ENCODE measurements at places on chromosomes 6 and 20.

DNA sequence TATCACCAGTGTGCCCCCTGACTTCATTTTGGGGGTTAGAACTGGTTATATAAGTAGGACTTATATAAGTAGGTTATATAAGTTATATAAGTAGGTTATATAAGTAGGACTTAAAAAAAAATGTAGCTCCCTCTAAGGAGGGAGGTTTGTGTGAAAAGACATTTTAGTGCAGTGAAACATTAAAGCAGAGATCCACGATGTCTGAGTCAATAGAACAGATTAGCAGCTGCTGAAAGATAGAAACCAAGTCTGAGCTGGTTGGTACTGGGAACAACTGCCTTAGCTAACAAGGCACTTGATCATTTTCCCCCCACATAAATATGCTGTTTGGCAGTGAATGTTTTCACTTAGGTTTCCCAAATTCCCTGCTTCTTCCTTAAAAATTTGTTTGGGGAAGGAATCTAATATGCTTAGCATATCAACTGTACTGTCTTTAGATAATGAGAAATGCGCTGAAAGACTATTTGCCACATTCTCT lies 2.1 kb upstream of the RPS12 start:
- no peak overlapping the region for H3K4me3 ChIP-seq
- no peak for DNase-seq
- H3K27ac ChIP-seq = peak overlapping the region; percentile 99
- peaks cover 27% of the 10 kb centered on the region for H3K36me3 ChIP-seq

DNA sequence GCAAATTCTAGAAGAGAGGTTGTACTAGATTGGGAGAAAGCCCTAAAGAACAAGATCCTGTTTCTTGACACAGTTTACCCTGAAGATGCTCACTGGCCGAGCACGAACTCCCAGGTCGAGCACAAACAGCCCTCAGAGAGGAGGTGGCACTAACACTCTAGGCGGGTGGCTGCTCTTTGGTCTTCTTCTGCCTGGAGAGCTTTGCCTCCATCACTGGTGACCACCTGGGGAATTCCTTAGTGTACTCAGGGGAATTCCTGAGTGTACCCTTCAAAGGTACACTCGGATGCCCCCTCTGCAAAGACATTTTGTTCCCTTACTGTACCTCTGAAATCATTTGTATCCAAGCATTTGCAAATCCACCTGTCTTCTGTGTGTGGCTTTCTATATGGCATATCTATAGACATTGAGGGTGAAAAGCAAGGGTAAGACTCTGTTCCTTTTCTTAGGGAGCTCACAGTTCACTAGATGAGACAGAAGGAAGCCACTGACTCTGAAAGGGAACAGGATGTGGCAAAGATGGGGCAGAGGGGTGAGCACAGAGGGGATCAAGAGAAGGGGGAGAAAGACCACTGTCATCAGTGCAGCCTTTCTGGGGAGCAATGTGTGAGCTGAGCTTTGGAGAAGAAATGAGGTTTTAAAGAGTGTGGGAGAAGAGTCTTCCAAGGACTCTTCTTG lies 169.8 kb upstream of the PROKR2 start:
- H3K36me3 ChIP-seq = no peaks in the 10 kb centered on the region
- H3K4me3 ChIP-seq = no peak overlapping the region
- H3K4me1 ChIP-seq = no peaks in the 10 kb centered on the region
- peaks cover 23% of the 10 kb centered on the region for H3K27me3 ChIP-seq

DNA sequence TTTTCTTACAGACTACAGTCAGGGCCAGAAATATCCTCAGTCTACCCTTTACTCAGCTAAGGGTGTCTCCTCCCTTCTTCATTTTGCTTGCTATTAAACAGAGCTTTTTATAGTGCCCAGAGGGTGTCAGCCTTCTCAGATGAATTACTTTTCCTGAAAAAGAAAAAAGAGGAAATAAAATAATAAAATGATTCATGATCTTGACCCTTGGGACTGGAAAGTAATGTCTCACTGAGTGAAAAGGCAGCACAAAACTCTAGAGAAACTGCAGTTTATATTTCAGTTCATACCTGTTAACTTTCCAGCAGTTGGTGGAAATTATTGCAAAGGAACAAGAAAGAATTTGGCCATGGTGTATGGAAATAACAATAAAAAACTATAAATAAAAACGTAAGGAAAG lies 170.6 kb downstream of the IBTK start:
- no peaks in the 10 kb centered on the region for H3K36me3 ChIP-seq
- H3K27me3 ChIP-seq = no peaks in the 10 kb centered on the region
- no peak for DNase-seq
- H3K27ac ChIP-seq = no peak overlapping the region

- H3K4me3 ChIP-seq = no peak overlapping the region
- H3K36me3 ChIP-seq = no peaks in the 10 kb centered on the region
- H3K4me1 ChIP-seq = no peaks in the 10 kb centered on the region
- no peak overlapping the region for H3K27ac ChIP-seq
- H3K27me3 ChIP-seq = no peaks in the 10 kb centered on the region
Measured at GRCh38 chr6:14811775-14812428, 434.0 kb upstream of the JARID2 start.

DNA sequence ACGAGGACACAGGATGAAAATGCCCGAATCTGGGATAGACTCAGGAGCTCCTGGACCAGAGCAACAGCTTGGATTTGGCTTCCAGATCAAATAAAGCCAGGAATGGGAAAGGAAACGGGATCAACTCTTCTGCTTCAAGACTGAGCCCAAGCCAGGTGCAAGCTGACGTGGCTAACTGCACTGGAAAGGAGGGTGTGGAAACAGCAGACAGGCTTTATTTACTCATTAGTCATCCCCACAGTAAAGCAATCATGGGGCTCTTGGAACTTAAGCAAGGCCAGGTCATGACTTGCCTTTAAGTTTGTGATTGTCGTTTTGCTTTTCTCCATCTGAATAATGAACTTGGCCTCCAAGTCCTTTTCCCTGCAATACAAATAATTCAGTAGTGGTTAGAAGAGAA lies 45.2 kb downstream of the KIF16B start:
- no peak for DNase-seq
- no peaks in the 10 kb centered on the region for H3K36me3 ChIP-seq
- H3K27ac ChIP-seq = no peak overlapping the region
- H3K4me1 ChIP-seq = no peaks in the 10 kb centered on the region

DNA sequence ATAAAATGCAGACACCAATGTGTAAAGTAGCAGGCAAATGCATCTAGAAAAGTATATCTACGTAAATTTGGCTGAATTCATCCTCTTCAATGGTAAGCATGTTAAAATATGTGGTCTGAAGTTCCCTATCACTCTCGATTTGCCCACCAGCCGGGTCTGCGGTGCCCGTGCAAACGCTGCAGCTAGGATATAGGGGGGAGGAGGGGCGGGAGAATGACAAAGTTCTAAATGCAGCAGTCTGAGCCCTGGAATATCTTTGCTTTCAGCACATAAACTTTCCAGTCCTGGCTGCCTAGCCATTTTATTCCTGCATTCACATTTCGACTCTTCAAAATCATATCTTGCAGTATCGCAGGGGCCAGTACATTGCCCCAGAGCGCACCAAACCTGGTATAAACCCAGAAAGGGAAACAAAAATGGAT lies 708 bp downstream of the NRN1 start:
- no peaks in the 10 kb centered on the region for H3K4me1 ChIP-seq
- H3K36me3 ChIP-seq = no peaks in the 10 kb centered on the region
- no peaks in the 10 kb centered on the region for H3K27me3 ChIP-seq
- H3K27ac ChIP-seq = no peak overlapping the region
- no peak for DNase-seq
- H3K4me3 ChIP-seq = no peak overlapping the region

DNA sequence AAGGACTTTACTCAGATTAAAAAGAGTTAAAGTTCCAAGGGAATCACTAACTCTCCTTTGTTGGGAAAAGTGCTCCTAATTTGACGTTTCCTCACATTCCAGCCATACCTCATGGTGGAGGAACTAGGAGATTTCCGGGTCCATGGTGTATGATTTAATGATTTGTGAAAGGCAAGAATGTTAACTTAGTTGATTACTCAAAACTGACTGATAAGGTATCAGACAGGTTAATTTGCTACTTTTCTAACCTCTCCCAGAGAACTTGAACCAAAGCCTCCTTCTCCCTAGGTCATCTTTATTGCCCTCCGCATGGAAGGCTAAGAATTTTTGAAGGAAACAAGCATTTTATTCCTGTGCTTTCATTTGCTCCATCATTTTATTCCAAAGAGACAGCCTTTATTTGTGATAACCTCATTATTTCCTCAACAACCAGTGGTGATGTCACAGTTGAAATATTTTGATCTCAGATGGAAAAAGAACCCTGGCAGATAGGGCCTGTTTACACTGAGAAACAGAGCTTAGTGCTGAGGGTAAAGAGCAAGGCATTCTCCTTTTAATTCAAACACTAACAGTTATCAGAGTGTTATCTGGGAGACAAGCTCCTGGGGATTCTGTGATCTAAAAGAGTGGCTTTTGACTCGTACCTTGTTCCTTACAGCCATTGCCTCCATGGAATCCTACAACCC lies 57.4 kb upstream of the BMP2 start:
- no peak for DNase-seq
- no peak overlapping the region for H3K27ac ChIP-seq
- H3K27me3 ChIP-seq = peaks cover 4% of the 10 kb centered on the region
- H3K4me1 ChIP-seq = no peaks in the 10 kb centered on the region
- H3K36me3 ChIP-seq = no peaks in the 10 kb centered on the region

DNA sequence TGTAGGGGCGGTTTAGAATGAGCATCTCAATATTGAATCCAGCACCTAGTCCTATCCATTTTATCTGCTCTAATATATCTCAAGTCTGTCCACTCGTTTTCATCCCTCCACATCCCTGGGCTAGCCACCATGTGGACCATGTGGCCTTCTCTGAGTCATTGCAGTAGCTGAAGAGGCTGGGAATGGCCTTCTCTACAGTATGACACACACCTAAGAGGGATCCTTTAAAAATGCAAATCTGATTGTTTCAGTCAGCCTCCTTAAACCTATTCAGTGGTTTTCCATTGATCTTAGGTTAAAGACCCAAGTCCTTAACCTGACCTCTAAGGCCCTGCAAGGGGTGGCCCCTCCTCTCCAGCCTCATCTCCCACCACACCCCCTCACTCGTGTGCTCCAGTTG lies 9.4 kb downstream of the RING1 start:
- H3K27me3 ChIP-seq = peaks cover 31% of the 10 kb centered on the region
- peaks cover 12% of the 10 kb centered on the region for H3K4me1 ChIP-seq
- DNase-seq = no peak
- H3K36me3 ChIP-seq = no peaks in the 10 kb centered on the region

DNA sequence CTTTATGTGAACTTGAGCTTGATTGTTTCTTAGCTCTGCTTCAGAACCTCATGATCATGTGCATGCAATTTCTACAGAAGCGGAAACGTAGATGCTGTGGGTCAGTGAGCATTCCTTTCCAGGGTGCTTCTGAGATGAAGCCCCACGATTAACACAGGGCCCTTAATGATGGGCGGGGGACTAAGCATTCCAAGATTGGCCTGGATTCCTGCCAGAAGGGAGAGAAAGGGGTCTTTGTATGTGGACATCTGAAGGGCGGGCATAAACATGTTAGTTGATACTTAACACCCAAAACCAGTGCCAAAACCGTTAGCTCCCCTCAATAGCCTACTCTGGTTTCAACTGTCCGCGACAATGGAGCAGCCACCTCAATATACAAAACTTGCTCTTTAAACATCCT lies 46.9 kb upstream of the POU3F2 start:
- peaks cover 5% of the 10 kb centered on the region for H3K27me3 ChIP-seq
- no peak for DNase-seq
- H3K27ac ChIP-seq = no peak overlapping the region
- no peaks in the 10 kb centered on the region for H3K36me3 ChIP-seq
- no peaks in the 10 kb centered on the region for H3K4me1 ChIP-seq
- H3K4me3 ChIP-seq = no peak overlapping the region

- peak; percentile 64 for DNase-seq
- no peak overlapping the region for H3K27ac ChIP-seq
- H3K36me3 ChIP-seq = no peaks in the 10 kb centered on the region
- no peaks in the 10 kb centered on the region for H3K4me1 ChIP-seq
- peaks cover 10% of the 10 kb centered on the region for H3K27me3 ChIP-seq
Measured at GRCh38 chr6:43812850-43813578, 43.0 kb downstream of the VEGFA start.

DNA sequence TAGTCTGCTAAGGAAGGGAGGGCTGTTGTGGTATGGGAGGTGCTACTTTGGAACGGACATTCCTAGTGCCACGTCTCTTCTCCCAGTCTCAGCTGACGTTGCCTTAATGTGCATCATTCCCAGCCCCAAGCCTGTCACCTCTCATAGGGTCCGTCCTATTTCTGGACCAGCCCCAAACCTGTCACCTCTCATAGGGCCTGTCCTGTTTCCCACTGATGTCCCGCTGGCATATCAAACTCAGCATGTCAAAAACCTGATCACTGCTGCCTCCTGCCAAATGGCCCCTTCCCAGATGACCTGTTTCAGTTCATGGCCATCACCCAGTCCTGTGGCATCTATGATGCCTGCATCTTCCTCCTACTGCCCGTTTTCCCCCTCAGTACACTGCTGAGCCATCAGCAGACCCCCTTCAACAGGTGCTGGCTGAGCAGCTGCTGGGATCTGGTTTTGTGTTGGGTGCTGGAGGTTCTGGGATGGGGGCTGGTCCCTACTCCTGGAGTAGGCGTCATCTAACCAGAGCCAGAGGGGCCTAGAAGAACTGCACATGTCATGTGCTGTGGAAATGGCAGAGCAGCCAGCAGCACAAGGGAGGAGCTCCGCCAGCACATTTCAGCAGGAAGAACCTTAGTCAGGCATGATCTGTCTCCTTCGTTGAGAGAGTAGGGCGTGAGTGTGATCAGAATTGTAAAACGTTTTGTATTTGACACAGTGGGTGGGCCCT lies 3.3 kb downstream of the ENTPD6 start:
- DNase-seq = peak; percentile 8
- H3K4me3 ChIP-seq = no peak overlapping the region

DNA sequence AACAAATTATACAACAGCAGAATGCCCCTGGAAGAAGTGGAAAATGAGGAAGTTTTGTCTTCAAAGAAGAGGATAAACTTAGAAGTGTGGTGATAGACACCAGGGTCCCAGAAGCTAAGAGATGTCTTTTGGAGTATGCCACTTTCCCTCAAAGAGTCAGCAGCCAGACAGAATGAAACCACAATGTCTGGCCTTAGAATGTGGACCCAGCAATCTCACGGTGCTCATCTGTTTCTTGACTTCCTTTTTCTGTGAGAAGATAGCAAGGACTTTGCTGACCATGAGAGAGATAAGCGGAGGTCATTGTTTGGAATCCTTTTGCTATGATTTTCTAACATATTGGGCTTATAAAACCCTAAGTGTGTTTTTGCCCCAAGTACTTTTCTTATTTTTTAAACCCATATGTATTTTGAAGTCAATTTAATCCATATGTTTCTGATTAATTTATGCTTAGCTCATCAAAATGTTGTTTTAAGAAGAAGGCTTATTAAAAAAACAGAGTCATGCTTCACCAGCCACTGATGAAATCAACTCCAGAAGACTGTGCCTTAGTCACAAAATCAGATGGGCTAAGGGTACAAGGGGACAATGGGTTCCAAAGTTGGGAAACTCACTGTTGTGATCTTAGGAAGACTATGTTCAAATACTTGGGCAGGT lies 451.2 kb upstream of the JAG1 start:
- H3K27ac ChIP-seq = no peak overlapping the region
- H3K4me1 ChIP-seq = no peaks in the 10 kb centered on the region
- no peak overlapping the region for H3K4me3 ChIP-seq
- DNase-seq = no peak
- no peaks in the 10 kb centered on the region for H3K27me3 ChIP-seq

GRCh38 chr6:16345449-16346330 lies 107.3 kb downstream of the GMPR start:
- no peaks in the 10 kb centered on the region for H3K36me3 ChIP-seq
- H3K27ac ChIP-seq = no peak overlapping the region
- no peaks in the 10 kb centered on the region for H3K4me1 ChIP-seq
- H3K27me3 ChIP-seq = no peaks in the 10 kb centered on the region
- H3K4me3 ChIP-seq = no peak overlapping the region

GRCh38 chr6:14682812-14683211 lies 563.1 kb upstream of the JARID2 start:
- no peak overlapping the region for H3K27ac ChIP-seq
- H3K27me3 ChIP-seq = no peaks in the 10 kb centered on the region
- no peaks in the 10 kb centered on the region for H3K36me3 ChIP-seq
- DNase-seq = no peak
- H3K4me3 ChIP-seq = no peak overlapping the region
- H3K4me1 ChIP-seq = peaks cover 5% of the 10 kb centered on the region
